A549 treated with ZK216348 at 1 μM for 4 hours (cell line): ENCODE measurements at places on chromosomes 12 and 14. TPM values are rescaled to one million over a fixed set of nuclear protein-coding genes. Genes with fewer than 3 reads are reported as not detected.

Gene KRT72
- not detected in 5 replicates for total RNA-seq

Gene KRT81
- 2,470 to 4,224 TPM (median 3,729 TPM) in 5 replicates for total RNA-seq

Gene KCNC2
- not detected in 5 replicates for total RNA-seq

Gene TAS2R50
- total RNA-seq, result not detected in 5 replicates

Gene TMEM121
- 2.1 to 11.7 TPM (median 10.8 TPM) in 5 replicates for total RNA-seq

Gene SDSL
- total RNA-seq, result 17.6 to 33.8 TPM (median 26.2 TPM) in 5 replicates

Gene CIROP
- not detected in 5 replicates for total RNA-seq

Gene PLA2G1B
- not detected in 5 replicates for total RNA-seq

Gene PTPRR
- 0.18 to 0.57 TPM (median 0.34 TPM) in 4 of 5 replicates, not detected in the other for total RNA-seq

Gene TSPAN19
- 0.17 TPM in 1 of 5 replicates, not detected in the others for total RNA-seq

Gene CCDC92
- total RNA-seq, result 18.0 to 29.1 TPM (median 25.6 TPM) in 5 replicates

Gene NTN4
- 41.4 to 56.2 TPM (median 44.5 TPM) in 5 replicates for total RNA-seq

Gene DTX1
- 0.27 to 1.2 TPM (median 0.40 TPM) in 5 replicates for total RNA-seq

Gene TPH2
- total RNA-seq, result 0.20 TPM in 1 of 5 replicates, not detected in the others

Gene CLEC1A
- total RNA-seq, result not detected in 5 replicates

Gene SYNJ2BP
- total RNA-seq, result 6.7 to 12.2 TPM (median 10.2 TPM) in 5 replicates

Gene KRT85
- total RNA-seq, result not detected in 5 replicates

Gene RBM19
- total RNA-seq, result 14.3 to 19.4 TPM (median 18.1 TPM) in 5 replicates

Gene POTEM
- total RNA-seq, result not detected in 5 replicates

Gene RPGRIP1
- 0.16 to 0.74 TPM (median 0.37 TPM) in 4 of 5 replicates, not detected in the other for total RNA-seq

Gene KMT2D
- 34.2 to 45.1 TPM (median 39.5 TPM) in 5 replicates for total RNA-seq

Gene ARHGAP9
- 0.53 to 1.2 TPM (median 0.91 TPM) in 4 of 5 replicates, not detected in the other for total RNA-seq

Gene NOC4L
- total RNA-seq, result 26.6 to 64.7 TPM (median 62.6 TPM) in 5 replicates

Gene CDKN3
- total RNA-seq, result 68.2 to 96.1 TPM (median 76.8 TPM) in 5 replicates

Gene OLR1
- total RNA-seq, result 0.40 to 2.4 TPM (median 0.95 TPM) in 5 replicates
